Kidney tubule cell (primary cell): ENCODE measurements at places on chromosomes 2 and 18.
A peak's percentile ranks its signal among the peaks of the same experiment; 100 is the strongest.

DNA sequence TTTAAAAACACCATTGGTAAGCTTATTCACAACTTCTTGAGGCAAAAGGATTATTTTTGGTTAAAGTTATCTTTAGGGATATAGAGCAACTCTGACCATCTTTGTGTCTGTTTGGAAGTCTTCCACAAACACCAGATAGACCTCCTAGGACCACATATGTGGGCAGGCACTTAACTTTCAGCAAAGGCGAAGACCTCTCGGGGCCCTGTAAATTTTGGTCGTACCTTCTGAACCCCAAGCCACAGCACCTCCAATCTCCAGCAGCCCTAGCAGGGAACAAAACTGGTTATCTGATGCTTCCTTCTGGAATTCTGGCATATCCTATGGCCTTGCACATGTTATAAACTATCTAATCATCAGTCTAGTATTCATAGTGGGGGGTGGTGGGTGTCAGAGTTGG, 114.8 kb downstream of the MBD5 start:
- DNase-seq = no peak

GRCh38 chr2:67646714-67647333, 249.7 kb downstream of the ETAA1 start:
- no peak for DNase-seq

GRCh38 chr2:14189929-14190328, 442.6 kb upstream of the LRATD1 start:
- peak; percentile 59 for DNase-seq

DNA sequence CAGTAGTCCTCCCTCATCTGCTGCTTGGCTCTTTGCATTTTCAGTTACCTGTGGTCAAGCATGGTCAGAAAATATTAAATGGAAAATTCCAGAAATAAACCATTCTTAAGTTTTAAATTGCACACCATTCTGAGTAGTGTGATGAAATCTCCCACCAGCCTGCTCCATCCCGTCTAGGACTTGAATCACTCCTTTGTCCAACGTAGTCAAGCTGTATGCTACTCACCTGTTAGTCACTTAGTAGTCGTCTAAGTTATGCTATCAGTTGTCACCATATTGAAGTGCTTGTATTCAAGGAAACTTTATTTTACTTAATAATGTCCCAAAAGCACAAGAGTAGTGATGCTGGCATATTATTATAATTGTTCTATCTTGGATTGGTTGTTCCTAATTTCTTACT, 172.5 kb downstream of the FIGN start:
- peak; percentile 59 for DNase-seq

DNA sequence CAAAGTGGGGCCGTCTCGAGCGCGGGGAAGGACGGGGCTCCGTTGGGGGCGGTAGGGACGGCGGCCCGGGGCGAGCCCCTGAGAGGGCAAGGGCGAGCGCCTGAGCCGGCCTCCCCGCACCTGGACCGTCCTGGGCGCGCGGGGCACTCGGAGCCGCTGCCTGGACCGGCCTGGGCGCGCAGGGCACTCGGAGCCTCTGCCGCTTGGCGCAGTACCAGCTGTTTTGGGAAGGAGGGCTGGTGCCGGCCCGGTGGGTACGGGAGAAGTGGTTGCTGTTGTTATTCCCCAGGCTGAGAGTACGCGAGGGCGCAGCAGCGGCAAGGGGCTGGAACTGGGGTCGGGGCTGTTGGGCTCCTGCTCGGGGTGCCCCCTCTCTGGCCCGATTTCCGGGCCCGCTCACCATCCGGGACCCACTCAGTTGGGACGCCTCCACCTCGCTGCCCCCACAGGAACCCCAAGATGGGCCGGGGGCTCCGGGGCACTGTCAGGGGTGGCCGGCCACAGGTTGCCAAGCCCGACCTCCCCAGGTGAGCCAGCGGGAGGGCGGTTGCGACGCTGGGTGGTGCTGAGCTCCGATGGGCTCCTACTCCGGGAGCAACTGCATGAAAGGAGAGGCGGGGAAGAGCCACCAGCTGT, 579 bp downstream of the ARHGEF4 start:
- no peak for DNase-seq

DNA sequence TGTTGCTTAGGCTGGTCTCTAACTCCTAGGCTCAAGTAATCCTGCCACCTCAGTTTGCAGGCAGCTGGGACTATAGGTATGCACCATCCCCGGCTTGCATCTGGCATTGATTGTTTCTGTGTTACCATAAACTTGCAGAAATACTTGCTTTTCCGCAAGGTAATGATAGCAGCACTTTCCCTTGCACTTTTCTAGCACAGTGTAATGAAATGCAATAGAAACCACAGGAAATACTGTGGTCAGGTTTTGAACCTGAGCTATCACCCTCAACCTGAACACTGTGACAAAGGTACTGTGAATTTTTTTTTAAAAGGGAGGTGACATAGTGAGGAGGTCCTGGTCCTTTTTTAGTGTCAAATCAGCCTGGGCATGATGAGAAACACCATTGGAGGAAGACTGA, 38.3 kb downstream of the DHRS9 start:
- DNase-seq = no peak

DNA sequence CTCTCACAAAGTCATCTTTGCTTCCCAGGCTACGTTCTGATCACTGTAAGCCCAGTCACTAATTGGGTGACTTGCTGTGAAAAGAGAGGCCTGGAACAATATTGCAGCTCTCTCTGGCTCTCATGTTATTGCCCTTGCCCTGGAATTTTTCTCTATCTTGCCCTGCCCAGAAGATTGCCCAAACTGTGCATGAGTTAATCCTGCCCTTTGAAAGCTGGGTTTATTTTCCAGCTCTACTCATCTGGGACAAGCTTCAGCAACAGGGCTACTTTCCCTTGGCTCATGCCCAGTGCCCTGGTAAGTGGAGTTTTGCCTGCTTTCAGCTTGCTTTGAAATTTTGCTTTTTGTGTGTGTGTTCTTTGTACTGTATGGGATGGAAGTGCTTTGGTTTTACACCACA, 6.9 kb upstream of the EHBP1 start:
- no peak for DNase-seq

DNA sequence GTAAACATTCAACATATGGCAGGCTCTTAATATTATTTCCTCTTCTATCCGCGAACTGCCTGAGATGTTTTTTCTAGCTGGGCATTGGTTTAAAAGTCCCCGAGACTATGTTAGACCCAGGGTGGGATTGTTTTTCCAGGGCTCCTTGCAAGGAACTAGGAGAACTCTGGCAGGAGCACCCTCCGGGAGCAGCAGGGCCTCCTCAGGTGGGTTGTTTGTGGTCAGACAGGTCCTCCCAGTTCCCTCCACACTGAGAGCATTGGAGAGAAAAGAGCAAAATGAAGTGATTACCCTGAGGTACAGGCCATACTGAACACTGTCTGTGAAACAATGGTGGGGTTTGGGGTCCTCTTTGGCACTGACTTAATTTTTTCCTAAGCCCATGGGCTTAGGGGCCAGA, 115.9 kb upstream of the LGALSL start:
- DNase-seq = no peak

GRCh38 chr18:31042406-31043181, at the start of gene DSC3:
Gene DSC3 (minus strand): TSS chr18:31042742. CDS start chr18:31042660, 82 bp downstream.
- DNase-seq = peak; percentile 25

- DNase-seq = no peak
Measured at GRCh38 chr2:169291517-169291916, 70.8 kb downstream of the LRP2 start.

- DNase-seq = no peak
Measured at GRCh38 chr2:7861910-7862702, 819.8 kb upstream of the ID2 start.

DNA sequence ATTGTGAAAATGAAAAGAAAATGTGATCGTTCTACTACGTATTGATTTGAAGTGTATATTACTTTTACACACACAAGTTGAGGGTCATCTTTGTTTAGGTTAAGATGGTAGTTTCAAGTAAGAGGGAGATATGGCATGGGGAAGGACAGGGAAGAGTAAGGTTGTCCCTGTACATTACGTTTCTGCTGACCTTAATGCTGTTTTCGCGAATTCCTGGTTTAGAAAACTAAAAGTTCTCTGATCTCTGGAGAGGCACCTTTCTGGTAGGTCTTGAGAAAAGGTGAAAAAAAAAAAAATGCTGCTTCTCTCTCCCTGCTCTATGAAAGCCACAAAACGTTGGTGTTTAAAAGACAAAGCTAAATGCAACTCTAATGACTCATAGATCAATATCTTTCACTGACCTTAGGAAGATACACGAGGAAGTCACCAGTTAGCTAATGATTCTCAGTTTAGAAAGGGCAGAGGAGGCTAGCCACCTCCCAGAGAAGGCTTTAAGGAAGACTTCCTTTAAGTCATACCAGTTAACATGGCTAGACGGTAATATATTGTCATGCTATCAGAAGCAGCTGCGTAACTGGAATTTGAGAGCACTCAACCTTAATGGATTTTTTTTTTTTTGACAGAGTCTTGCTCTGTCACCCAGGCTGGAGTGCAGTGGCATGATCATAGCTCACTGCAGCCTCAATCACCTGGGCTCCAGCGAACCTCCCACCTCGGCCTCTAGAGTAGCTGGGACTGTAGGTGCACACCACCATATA, 13.2 kb downstream of the TXNDC2 start:
- DNase-seq = peak; percentile 97

DNA sequence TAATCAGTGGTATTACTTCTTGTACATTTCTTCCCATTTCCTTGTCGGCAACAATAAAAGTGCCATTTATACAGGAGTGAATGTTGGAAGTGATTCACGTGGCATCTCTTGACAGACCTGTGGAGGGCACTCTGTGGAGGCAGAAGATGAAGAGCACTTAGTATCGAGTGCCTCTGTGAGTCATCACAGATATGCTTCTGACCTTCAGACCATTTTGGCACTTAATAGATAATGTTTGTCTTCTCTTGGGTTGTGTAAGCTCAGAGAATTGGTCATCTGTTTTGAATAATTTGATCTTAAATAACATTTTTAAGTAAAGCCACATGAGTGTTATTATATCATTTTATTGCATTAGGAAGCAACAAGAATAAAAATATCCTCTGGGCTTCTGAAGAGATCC, 305.5 kb downstream of the PTPRM start:
- DNase-seq = peak; percentile 77

GRCh38 chr2:224876522-224876921, 160.4 kb upstream of the CCDC195 start:
- DNase-seq = no peak

DNA sequence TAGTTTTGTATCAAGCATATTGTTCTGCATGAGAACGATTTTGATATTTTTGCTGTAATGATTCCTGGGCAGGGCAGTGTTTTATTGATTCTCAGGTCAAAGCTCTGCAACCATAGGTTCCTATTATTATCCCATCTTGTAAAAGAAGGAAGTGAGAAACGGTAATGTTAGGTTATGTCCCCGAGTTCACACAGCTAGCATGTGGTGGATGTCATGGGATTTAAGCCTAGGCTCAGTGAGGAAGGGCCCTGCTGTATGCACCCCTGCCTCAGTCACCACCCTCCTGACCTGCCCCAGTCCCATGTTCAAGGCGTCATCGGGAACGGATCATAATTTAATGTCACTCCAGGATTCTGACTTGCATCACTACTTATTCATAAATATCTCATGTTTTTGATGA, 10.7 kb downstream of the ACP1 start:
- DNase-seq = no peak

- peak; percentile 38 for DNase-seq
Measured at GRCh38 chr2:105877945-105878344, 133.2 kb downstream of the NCK2 start.

DNA sequence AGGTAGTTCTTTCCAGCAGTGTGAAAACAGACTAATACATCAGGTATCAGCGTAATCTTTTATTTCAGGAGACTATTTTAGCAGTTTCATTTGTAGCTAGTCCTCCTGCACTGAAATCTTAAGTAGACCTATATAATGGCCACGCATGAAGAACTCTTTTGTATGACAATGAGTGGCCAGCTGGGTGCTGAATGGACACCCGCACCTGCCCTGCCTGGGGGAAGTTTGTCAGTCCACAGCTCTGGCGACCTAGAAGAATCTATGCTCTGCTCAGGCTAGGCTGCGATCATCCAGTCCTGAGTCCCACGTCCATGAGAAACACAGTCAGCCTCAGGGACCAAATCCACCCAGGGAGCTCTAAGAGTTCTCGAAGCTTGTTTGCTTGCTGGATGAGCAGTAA, 709.2 kb upstream of the ID2 start:
- DNase-seq = no peak

GRCh38 chr18:48662011-48662661, 123.3 kb downstream of the CTIF start:
- peak; percentile 60 for DNase-seq

DNA sequence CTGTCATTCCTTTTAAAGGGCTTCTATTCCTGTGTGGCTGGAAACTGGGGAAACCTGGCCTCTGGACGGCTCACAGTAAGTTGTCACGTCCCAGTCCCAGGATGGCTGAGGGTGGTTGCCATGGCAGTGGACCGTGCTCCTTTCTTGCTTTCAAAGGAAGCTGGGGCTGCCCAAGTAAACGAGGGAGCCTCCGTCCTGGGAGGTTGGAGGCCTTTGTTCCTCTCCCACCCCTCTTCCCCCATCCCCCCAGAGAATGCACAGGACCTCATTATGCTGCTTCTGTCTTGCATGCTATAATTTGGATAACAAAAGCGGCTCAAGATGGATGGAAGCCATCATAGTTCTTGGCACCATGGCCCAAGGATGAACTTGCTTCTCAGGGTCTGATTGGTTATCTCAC, 325.5 kb upstream of the HS6ST1 start:
- DNase-seq = no peak
